ENCODE measurements at places on chromosomes 6 and 20.

DNA sequence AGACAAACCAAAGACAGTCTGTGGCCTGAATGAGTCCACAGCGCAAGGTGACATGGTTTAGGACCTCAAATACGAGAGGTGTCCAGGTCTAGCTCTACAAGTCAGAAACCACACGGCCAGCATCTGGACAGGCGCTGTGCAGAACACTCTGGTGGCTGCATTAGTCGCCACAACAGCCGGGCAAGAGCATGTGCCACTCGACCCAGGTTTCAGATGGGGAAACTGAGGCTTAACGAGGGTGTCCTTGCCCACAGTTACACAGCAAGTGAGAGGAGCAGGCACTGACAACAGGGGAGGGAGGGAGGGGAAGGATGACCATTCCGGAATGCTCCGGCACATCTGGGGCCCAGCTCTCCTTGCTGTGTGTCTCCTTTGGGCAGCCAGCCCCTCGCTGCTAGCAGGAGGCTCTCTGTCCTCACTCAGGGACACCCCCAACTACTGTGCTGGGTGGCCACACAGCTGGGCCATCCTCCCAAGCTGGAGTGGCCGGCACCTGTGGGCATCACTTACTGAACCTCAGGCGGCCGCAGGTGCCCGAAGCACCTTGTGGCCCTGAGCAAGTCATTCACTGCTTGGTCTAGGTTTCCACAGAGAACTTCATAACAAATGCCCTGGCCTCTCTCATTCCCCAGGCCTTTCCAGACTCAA lies 6.6 kb downstream of the DLL1 start:
- DNase-seq: no peak

GRCh38 chr20:64057628-64058498 lies 5.1 kb upstream of the TCEA2 start:
- DNase-seq: no peak

GRCh38 chr6:62286470-62286843 lies 432 bp upstream of the KHDRBS2 start:
- DNase-seq: no peak

DNA sequence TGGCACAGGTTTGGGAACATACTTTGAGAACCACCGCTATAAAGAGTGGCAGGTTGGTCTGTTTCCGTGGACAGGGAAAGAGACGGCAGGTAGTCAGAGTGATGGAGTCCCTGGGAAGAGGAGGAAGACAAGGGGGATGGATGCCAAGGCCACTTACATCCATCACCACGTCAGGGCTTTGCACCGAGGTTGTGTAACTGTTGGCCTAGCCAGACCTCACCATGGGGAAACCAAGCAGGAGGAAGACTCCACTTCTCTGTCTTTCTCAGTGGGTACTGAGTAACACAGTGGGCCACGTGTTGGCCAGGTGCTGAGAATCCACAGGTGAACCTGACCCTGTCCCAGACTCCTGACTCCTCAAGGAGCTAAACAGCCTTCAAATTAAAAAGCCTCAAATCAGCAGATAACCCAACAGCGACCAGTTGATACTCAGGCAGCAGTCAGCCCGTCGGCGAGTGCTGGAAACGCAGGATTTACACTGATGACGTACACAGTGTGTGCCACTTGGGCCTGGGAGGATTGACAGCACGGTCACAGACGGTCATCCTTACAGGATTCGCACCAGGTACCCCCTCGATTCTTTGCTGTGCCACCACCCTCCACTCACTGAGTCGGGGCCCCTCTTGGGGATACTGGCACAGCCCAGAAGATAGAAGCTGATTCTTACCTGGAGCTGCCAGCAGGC lies 134.6 kb upstream of the SNX9 start:
- no peak for DNase-seq

DNA sequence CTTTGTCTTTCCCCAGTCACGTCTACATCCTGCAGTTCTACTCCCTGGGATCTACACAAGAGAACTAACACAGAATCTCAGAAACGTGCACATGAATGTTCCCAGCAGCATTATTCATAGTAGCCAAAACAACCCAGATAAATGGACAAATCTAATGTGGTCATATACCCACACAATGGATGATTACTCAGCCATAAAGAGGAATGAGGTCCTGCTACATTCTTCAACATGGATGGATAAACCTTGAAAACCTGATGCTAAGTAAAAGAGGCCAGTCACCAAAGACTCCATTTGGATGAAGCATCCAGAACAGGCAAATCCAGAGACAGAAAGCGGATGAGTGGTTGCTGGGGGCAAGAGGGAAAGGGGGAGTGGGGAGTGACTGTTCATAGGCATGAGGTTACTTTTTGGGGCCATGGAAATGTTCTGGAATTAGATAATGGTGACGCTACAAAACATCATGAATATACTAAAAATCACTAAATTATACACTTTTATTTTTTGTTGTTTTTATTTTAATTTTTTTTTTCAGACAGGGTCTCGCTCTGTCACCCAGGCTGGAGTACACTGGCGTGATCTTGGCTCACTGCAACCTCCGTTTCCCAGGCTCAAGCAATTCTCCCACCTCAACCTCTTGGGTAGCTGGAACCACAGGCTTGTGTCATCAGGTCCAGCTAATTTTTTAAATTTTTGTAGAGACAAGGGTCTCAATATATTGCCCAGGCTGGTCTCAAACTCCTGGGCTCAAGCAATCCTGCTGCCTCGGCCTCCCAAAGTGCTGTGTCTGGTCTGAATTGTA lies 50.8 kb upstream of the DSN1 start:
- DNase-seq: no peak

DNA sequence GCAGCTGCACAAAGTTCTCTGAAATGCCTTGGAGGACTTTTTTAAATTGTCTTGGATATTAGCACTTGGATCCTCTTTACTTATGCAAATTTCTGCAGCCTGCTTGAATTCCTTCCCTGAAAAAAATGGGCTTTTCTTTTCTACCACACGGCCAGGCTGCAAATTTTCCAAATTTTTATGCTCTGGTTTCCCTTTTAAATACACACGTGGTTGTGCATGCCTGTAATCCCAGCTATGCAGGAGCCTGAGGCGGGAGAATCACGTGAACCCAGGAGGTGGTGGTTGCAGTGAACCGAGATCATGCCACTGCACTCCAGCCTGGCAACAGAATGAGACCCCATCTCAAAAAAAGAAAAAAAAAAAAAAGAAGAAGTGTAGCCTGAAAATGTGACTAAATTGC lies 76.1 kb upstream of the PRND start:
- no peak for DNase-seq

DNA sequence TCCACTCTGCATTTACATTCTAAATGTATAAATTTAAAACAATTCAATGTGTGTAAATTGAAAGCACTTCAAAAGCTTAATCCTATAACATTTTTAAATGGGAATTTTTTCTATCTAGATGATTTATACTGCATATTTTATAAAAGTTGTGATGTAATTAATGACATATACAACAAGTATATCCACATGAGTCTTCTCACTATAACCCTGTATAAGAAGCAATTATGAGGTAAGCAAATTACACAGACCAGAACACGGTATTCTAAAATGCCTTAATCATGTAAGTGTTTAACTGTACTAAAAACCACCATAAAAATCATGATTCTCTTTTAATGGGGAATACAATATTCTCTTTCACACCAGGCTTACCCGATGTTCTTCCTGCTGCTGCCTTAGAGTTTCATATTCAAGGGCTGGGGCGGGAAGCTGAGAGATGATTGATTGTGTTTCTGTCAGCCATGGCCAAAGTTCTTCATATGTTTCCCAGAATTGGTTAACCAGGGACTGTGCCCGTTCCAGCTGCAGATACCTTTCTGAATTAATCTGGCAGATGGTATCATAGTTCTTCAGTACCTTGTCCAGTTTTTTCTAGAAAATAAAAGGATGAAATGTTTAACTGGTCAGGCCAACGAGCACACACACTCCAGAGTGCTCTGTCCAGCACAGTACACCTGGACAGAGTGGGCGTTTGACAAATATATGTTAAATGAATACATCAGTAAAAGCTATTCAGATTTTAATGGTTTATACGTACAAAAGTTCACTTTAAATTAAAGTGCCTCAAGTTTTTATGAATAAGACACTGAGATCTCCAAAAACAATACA lies 127.4 kb downstream of the DST start:
- DNase-seq: no peak

GRCh38 chr6:16466800-16467553 lies 228.6 kb downstream of the GMPR start:
- no peak for DNase-seq

DNA sequence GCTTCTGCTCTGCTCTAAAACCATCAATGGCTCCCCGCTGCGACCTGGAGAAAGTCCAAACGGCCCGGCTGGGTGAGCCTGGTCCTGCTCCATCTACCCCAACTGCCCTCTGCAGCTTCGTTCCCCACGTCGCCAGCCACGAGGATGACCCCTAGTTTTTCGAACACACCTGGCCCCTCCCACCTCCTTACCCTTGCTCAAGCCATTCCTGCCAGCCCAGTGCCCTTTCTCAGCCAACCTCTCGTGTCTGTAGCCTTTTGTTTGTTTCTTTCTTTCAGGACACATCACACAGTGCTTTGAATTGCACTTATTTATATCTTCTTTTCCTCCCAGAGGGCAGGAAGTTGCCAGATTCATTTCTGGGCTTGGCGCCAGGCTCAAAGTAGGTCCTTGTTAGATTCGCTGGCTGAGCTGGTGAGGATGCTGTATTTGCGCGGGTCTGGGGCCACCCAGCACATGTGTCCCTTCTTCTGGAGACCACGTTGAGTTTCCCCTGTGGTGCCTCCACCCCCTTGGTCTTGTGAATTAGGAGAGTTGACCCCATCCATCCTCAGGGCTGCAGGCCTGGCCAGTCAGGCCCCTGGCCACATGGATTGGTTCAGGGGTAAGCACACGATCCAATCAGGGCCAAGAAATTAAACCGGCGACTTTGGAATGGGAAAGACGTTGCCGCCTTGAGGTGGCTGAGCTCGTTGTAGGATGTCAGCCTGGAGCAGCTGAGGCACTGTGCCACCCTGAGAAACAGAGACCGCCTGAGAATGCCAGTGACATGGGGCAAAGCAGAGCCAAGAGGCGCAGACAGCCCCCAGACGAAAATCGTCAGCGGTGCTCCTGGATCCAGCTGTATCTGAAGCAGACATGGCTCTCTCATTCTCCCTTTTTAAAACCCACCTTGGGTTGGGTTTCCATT lies 156.0 kb downstream of the CEBPB start:
- DNase-seq: peak; percentile 88

DNA sequence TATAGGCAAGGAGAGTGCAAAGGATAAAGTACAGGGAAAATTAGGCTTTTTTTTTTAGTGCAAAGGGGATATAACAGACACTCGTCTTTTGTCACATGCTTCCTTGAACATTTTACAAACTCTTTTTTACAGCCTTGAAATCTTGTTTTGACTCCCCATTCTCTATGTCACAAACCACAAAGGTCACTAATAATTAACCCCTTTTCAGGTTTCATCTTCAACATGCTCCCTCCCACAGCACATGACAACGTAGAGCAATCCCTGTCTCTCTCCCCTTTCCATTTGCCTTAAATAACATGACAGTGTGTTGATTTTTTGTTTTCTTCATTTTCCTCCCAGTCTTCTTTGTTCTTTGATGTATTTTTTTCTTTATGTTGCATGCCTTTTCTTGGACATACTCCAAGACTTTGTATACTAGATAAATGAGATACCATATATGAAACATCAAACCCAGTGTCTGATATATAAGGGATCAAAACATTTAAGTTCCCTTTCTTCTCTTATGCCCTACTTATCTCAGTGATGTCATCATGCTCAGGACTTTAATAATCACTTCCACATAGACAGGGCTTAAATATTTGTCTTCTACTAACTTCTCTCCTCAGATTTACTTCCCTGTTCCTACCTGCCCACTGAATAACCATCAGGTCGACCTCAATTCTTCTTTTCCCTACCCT lies 378.7 kb upstream of the HSF2 start:
- DNase-seq: no peak

DNA sequence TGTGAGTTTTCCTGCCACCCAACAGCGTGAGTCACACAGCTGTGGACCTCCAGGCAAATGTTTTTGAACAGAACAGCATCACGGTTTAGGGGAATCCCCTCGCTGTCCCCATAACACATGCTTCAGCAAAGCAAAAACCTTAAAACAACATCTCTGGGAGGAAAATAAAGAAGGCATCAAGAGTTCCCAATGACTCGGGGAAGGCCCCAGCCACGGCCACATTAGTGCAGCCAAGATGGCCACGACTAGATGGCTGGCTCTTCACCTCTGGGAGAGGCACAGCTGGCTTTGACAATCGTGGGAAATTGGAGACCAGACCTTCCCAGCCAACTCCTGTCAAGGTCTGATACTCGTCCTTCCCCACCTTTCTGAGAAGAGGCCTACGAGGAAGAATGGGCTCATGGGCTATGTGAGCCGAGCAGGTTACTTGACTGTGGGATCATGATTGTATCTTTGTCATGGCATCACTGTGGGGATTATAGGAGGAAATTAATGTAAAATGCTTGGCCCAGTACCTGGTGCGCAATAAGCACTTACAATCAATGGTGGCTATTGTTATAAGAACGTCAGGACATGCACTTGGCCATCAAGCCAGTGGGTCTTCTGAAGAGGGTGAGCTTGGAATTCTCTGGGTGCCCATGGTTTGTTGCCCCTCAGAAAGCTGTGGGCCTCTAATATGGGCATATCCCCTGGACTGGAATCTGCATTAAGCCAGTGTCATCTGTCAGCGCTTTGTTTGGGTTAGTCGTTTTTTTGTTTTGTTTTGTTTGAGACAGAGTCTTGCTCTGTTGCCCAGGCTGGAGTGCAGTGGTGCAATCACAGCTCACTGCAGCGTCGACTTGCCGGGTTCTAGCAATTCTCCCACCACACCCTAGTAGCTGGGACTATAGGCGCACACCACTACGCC lies 43.6 kb downstream of the FGD2 start:
- no peak for DNase-seq

- peak; percentile 3 for DNase-seq
These were observed 85.7 kb upstream of the NEDD9 start for GRCh38 chr6:11317885-11318771.

DNA sequence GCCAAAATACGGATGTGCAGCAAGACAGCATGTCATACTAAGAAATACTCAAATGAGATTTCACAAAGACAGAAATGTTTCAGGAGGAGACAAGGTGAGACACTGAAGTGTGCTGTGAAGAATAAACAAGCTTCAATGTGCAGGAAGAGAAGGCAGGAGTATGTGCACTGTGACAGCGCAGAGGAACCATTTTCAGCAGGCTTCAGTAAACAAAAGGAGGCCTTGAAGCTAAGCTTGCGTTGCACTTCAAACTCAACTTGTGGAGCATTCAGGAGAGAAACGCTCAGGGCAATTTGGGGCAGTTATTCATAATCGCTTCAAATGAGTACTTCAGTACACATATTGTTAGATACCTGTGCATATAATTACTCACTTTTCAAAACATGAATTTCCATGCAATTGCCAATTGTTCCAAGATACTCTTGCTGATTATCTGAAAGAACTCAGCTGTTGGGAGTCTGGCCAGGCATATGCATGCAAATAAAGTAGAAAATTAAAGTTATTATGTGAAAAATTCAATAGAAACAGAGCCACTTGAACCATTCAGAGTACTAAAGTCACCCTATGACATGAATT lies 234.2 kb upstream of the OPRM1 start:
- no peak for DNase-seq

GRCh38 chr6:36598739-36599318 lies 4.7 kb downstream of the SRSF3 start:
- no peak for DNase-seq

GRCh38 chr6:95589067-95589466 lies 11.7 kb downstream of the MANEA start:
- DNase-seq: no peak

All from NCI-H446 treated with DMSO at 0.1 percent for 48 hours (cell line).